Neural crest cell (in vitro differentiated cells): ENCODE measurements at places on chromosomes 5 and 9.

- DNase-seq, result no peak
- no peaks in the 10 kb centered on the region for H3K36me3 ChIP-seq
These were observed 86.8 kb downstream of the GTF3C4 start for GRCh38 chr9:132757016-132757415.

DNA sequence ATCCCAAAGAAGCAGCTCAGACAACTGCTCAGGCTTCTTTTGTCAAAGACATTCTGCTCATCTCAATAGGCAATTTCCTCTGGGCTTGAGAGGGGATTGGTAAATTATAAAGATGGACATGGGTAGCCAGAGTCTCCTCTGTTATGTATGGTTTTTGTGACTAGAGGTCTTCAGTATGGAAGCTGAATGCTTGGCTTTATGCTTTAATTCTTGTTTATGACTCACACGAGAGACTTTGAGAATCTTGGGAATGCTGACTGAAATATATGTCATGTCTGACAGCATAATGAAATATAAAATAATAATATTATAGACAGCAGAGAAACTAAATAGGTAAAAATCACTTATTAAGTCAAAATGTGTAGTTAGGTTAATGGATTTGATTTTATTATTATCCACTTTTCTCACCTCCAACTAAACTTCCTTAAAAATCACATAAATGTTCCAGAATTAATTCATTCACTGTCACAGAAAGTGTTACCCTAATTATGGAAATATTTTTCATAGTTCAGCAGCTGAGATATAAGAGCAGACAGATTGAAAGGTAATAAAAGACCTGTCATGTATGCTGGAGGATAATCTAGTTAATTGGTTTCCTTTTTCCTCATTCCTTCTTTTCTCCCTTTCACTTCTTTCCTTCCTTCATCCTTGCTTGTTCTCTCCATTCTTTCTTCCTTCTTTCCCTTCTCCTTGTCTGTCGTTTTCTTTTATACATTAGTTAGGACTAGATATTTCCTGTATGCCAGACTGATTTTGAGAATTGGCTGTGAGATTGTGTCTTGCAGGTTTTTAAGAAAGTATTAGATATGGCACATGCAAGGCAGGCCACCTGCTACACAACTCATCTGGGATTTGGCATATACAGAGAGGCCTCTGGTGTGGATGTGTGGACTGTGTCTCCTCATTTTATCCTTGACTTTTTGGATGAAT lies 1866.1 kb upstream of the NUDT12 start:
- no peak overlapping the region for H3K4me3 ChIP-seq
- H3K4me1 ChIP-seq, result no peaks in the 10 kb centered on the region
- no peaks in the 10 kb centered on the region for H3K27me3 ChIP-seq
- DNase-seq, result no peak

DNA sequence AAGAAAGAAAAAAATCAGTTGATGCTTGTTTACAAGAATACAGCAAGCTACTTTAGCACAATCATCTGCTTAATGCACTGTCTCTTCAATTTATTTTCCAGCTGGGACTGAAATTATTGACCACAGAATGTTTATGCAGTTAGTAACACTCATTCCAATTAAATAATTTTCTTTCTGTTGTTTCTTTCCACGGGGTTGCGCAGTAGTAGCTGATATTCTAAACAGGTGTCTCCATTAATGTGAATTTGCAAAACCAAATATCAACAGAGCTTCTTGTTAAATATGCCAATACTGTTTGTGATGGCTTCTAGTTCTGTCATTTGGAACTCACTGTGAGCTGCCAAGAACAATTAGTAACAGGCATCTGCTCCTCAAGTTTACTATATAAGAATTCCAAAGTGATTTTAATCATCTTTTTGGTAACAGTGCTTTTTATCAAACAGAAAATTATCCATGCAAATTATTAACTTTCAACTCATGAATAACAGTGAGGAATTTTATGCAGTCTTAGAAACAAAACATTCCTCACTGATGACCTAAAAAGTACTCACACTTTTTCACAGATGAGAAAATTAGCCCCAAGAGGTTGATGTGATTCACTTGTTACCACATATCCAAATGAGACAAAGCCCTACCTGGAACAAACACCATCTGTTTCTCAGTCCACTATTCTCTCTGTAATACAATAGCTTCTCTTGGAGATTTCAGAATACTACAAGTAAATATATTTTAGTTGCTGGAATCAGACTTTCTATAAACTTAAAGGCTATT lies 567.6 kb upstream of the RGMB start:
- peaks cover 4% of the 10 kb centered on the region for H3K4me1 ChIP-seq
- no peak overlapping the region for H3K4me3 ChIP-seq
- H3K27me3 ChIP-seq, result no peaks in the 10 kb centered on the region
- no peak for DNase-seq
- no peak overlapping the region for H3K27ac ChIP-seq

- H3K27me3 ChIP-seq, result no peaks in the 10 kb centered on the region
- no peak overlapping the region for H3K4me3 ChIP-seq
- H3K27ac ChIP-seq, result no peak overlapping the region
- no peak for DNase-seq
These were observed 250.9 kb downstream of the ADGRV1 start for GRCh38 chr5:90809311-90810056.

DNA sequence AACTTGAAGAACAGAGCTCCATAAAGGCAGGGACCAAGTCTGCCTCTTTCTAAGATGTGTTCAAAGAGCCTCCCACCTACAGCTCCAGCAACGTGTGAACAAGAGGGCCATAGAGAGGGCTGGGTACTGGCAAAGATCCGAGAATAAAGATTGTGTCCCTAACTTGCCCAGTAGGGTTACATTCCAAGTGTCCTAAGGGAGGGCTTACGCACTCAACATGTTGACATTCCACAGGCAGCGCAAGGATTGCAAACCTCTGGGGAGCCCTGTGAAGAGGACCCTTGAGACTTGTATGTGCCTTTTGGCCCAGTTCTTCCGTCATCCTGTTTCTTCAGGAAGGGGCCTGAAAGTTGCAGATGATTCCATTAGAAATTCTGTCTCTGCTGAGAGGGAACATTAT lies 48.2 kb upstream of the ENTREP1 start:
- no peak overlapping the region for H3K4me3 ChIP-seq
- peaks cover 2% of the 10 kb centered on the region for H3K36me3 ChIP-seq
- DNase-seq, result no peak
- no peaks in the 10 kb centered on the region for H3K27me3 ChIP-seq
- no peak overlapping the region for H3K27ac ChIP-seq
- no peaks in the 10 kb centered on the region for H3K4me1 ChIP-seq

DNA sequence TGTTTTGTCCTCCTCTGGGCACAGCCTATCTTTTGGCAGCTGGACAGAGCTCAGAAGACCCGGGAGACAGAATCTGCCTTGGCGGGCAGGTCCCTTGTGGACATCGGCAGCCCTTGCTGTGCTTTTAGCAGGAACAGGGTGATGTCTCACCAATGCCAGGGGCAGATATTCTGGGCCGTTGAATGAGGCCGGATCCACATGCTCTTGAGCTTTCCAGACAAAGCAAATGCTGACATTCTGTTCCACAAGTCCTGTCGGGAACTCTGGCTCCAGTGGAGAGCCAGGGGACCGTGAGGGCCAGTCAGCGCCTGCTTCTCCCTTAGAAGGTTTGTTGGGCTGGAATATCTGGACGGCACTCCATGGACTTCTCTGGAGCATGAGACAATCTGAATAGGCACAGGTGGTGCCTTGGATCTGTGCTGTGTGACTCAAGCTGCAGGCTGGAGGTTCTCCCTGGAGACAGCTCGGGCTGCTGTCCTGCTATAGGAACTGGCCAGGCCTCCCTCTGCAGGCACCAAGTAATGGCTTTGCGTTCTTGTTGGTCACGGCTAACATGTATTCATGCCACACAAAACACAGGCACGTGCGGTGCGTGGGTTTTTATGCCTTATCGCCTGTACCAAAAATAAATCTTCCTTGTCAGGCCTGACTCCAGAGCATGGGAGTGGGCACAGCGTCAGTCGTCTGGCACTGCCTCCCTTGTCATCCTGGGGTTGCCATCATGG lies 80.3 kb downstream of the GADD45G start:
- no peak overlapping the region for H3K4me3 ChIP-seq
- no peaks in the 10 kb centered on the region for H3K36me3 ChIP-seq
- peaks cover 15% of the 10 kb centered on the region for H3K4me1 ChIP-seq
- DNase-seq, result no peak
- H3K27ac ChIP-seq, result no peak overlapping the region

DNA sequence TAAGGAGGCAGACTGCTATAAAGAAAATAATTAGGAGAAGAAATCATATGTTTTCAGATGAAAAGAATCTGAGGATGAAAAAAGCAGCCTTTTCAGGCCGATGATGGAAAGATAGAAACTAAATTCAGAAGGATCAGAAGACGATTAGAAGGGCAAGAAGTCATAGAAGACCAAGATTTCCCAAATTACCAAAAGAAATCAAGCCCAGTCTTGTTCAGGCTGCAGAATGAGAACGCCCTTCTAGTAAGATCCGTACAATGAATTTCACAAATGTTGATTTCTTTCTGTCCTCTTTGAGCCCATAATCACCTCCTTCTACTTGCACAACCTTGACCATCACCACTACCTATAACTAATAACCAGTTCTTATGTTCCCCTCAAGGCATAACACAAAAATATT lies 114.6 kb upstream of the CCDC152 start:
- H3K4me3 ChIP-seq, result no peak overlapping the region
- no peaks in the 10 kb centered on the region for H3K36me3 ChIP-seq
- H3K4me1 ChIP-seq, result no peaks in the 10 kb centered on the region
- H3K27me3 ChIP-seq, result peaks cover 8% of the 10 kb centered on the region
- DNase-seq, result no peak

GRCh38 chr5:2727550-2727949 lies 23.9 kb downstream of the IRX2 start:
- H3K27ac ChIP-seq, result no peak overlapping the region
- DNase-seq, result no peak
- no peak overlapping the region for H3K4me3 ChIP-seq

- H3K27ac ChIP-seq, result no peak overlapping the region
- DNase-seq, result peak; percentile 46
- H3K27me3 ChIP-seq, result peaks cover 41% of the 10 kb centered on the region
- H3K4me3 ChIP-seq, result no peak overlapping the region
- H3K4me1 ChIP-seq, result no peaks in the 10 kb centered on the region
- no peaks in the 10 kb centered on the region for H3K36me3 ChIP-seq
These were observed 56.8 kb upstream of the SMIM32 start for GRCh38 chr5:136249678-136250266.

DNA sequence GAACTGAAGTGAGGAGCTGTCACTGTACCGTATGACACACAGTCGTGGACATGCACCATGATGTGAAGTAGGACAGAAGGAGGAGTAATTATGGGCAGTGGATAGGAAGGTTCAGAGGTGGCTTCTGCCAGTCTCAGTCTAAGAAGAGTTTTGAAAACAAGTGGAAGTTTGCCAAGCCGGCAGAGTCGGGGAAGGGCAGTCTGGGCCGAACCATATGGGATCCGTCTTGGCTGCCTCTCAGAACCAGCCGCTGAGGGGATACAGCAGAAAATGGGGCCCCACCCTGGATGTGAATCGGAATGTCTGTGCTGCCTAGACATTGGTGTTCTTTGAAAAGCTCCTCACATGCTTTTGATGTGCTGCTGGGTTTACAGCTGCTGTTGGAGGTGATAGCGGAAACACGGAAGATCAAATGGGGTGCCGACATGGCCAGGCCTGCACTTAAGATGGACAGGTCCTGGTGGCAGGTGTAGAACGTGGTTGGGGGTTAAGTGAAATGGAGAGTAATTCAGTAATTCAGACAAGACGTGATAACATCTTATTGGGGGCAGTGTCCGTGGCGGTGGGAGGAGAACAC lies 11.2 kb downstream of the SNX18 start:
- H3K36me3 ChIP-seq, result no peaks in the 10 kb centered on the region
- no peak overlapping the region for H3K4me3 ChIP-seq
- no peak overlapping the region for H3K27ac ChIP-seq
- peaks cover 12% of the 10 kb centered on the region for H3K4me1 ChIP-seq
- no peaks in the 10 kb centered on the region for H3K27me3 ChIP-seq

GRCh38 chr5:41834506-41834905 lies 35.7 kb downstream of the OXCT1 start:
- peaks cover 13% of the 10 kb centered on the region for H3K4me1 ChIP-seq
- no peak overlapping the region for H3K4me3 ChIP-seq
- DNase-seq, result no peak
- peaks cover 27% of the 10 kb centered on the region for H3K36me3 ChIP-seq
- H3K27ac ChIP-seq, result no peak overlapping the region

DNA sequence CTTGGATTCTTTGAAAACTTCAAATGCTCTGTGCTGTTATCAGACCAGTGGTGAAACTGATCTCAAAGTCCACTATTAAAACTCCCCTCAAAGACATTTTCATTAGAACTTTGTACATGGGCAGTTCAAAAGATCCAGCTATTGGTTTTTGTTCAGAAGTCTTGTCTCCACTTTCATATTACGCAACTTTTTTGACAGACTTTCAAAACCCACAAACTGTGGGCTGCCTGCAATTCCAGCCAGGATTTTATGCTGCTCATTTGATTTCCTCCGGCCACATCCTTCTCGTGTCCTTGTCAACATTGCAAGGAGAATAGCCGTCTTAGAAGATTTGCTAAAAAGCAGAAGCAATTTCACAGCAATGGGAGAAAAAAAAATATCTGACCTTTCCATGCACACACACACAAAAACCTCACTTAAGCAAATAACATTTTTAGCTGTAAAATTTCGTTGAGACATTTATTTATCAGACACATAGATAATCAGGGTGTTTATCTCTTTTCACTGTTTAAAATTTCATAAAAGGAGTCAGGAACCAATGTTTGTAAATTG lies 1990.5 kb downstream of the MAT2B start:
- H3K27me3 ChIP-seq, result no peaks in the 10 kb centered on the region
- no peak overlapping the region for H3K27ac ChIP-seq
- no peaks in the 10 kb centered on the region for H3K36me3 ChIP-seq
- H3K4me1 ChIP-seq, result peaks cover 3% of the 10 kb centered on the region

GRCh38 chr5:73045623-73046022 lies 74.8 kb upstream of the TMEM171 start:
- no peak overlapping the region for H3K4me3 ChIP-seq
- H3K27ac ChIP-seq, result no peak overlapping the region
- no peaks in the 10 kb centered on the region for H3K4me1 ChIP-seq
- H3K27me3 ChIP-seq, result no peaks in the 10 kb centered on the region

DNA sequence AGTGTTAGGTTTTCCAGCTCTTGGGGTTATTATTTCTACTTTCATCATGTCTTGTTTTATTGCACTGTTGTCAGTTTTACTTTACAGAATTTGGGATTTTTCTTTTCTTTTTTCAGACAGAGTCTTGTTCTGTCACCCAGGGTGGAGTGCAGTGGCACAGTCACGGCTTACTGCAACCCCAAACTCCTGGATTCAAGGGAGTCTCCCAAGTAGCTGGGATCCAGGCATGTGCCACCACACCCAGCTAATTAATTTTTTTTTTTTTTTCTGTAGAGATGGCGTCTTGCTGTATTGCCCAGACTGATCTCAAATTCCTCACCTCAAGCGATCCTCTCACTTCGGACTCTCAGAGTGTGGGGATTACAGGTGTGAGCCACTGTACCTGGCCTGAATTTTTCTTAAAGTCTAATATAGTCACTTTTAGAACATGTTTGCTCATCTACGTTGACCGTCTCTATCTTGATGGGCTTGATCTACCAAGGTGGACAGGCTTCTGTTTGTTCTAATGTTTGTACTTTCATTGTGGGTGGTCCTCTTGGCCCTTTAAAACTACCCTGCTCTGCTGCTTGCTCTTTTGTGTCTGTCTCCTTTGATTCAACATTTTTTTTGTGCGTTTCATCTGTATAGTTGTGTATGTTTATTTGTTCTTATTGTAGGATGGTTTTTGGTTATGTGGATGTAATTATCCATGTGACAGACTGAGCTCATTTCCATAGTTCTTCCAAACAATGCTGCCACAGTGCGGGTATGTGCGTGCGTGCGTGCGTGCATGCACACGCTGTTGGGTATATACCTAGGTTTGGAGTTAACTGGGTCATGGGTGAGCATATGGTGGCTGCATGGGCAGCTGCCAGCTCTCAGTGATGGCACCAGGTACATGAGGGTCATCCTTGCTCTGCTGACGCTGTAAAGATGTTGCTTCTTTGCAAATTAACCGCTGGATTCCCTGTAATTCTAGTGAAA lies 18.1 kb downstream of the PRRC2B start:
- H3K27me3 ChIP-seq, result peaks cover 4% of the 10 kb centered on the region
- DNase-seq, result no peak
- no peak overlapping the region for H3K27ac ChIP-seq
- H3K4me1 ChIP-seq, result peaks cover 53% of the 10 kb centered on the region
